ENCODE measurements at places on chromosomes 13 and 19.

- no peak for DNase-seq
Observed at GRCh38 chr13:60467098-60467497, 70.1 kb downstream of the TDRD3 start.

DNA sequence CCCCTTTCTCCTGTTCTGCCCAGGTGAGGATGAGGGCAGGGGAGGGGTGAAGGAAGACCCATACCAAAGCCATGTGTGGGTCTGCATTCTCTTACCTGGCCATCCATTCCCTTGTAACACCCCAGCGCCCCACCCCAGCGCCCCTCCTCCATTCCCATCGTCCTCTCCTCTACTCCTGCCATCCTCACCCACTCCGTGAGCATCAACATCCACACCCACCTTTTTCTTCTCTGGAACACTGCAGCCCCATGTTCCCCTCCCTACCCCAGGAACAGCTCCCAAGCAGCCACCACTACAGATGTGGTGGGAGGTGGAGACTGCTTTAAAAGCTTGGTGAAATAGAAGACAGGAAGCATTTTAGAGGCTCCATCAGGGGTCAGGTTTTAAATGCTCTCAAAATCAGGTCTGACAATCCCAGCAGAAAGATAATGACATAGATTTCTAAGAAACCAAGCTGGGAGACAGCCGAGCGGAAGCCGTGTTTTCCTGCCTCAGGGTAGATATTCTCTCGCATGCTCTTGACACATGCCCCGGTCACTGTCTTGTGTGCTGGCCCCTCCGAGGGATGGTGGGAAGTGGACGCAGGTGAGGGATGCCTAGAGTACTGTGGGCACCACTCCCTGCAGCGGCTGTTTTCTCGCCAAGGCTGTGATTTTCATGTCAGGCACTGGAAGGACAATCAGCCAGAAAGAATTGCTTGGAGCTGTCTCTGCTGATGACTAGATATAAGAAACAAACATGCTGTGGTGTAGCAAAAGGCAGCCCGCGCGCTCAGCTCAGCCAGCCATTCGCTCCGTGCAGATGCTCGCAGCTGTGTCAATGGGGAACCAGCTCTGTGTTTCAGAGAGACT is 9.8 kb downstream of the MEDAG start:
- no peak for DNase-seq

GRCh38 chr13:39349391-39349960 is 253.5 kb downstream of the LHFPL6 start:
- no peak for DNase-seq

- no peak for DNase-seq
Observed at GRCh38 chr13:89515948-89516347, 1831.5 kb upstream of the MIR17HG start.

DNA sequence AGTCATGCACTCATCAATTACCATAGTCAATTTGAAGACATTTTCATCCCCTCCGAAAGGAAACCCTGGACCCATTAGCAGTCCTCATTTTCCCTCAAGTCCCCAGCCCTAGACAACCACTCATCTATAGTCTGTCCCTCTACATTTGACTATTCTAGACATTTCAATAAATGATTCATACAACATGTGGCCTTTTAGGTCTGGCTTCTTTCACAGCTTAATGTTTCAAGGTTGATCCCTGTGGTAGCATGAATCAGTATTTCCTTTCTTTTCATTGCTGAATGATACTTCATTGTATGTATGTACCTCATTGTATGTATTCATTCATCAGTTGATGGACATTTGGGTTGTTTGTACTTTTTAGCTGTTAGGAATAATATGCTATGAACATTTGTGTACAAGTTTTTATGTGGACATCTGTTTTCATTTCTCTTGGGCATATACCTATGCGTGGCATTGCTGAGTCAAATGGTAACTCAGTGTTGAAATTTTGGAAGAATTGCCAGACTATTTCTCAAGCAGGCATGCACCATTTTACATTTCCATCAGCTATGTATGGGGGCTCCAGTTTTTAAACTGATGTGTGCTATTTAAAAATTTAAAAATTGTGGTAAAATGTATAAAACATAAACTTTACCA is 18.4 kb downstream of the SPATA13 start:
- no peak for DNase-seq

DNA sequence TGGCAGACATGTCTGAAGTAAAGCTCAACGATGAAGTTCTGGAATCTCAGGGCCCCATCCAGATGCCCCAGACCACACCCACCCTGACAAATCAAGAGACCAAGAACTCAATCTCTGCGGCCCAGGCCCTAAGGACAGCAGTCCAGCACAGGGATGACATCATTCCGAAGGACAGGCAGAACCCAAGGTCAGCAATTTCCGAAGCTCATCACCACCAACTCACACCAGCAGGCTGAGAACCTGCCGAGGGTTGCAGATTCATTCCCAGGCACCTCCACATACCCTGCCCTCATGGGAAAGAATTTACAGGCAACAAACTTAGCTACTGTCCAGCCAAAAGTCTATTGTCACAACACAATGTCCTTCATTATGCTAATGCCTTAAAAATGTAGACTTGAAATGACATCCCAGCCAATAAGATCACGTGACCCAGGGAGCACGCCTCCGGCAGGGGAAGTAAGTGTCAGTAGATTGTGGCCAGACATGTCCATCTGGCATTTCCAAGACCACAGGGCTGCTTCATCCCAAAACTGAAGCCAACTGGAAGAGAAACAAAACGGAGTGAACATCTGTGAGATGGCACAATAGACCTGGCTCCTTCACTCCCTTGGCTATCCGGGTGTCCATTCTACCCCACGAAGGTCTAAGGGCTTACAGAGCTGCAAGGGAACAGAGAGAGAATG is 98.8 kb downstream of the CRYL1 start:
- no peak for DNase-seq

DNA sequence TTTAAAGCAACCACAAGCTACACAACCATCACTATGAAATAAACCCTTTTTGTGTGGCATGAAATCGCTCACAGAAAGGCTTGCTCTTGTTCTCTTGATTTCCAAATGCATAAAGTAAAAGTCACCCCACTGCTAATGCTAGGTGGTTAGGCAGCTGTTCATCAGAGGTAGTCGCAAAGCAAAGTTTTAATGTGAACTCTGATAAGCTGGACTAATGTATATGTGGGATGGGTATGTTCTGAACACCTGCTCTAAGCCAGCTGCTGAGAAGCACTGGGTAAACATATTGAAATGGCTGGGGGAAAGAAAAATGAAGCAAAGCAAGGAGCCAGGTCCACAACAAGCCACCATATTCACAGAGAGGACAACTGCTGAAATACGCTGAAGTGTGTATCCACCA is 142.3 kb downstream of the KLF12 start:
- DNase-seq = no peak

DNA sequence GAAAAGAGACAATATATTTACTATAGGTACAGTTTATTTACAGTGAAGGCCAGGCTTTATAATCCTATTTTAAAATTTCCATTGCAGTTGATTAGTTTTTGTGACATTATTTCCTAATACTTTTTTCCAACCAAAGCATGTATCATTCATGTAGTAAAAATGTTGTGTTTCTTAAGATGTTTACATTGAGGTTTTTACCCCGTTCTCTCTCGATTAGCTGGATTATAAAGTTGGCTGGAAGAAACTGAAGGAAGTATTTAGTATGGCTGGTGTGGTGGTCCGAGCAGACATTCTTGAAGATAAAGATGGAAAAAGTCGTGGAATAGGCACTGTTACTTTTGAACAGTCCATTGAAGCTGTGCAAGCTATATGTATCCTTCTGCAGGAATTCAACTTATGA is 21.2 kb downstream of the HNRNPM start:
- no peak for DNase-seq

GRCh38 chr13:22050951-22051563 is 380.2 kb downstream of the FGF9 start:
- no peak for DNase-seq

All from stimulated activated CD4-positive, alpha-beta T cell treated with anti-CD3 and anti-CD28 coated beads, TNF-alpha, amount 100 ng/mL, for 4 hours (primary cell).